ENCODE measurements at places on chromosomes 1 and 21.

- DNase-seq = no peak
Measured at GRCh38 chr1:31891280-31891679, 46.9 kb downstream of the PTP4A2 start.

DNA sequence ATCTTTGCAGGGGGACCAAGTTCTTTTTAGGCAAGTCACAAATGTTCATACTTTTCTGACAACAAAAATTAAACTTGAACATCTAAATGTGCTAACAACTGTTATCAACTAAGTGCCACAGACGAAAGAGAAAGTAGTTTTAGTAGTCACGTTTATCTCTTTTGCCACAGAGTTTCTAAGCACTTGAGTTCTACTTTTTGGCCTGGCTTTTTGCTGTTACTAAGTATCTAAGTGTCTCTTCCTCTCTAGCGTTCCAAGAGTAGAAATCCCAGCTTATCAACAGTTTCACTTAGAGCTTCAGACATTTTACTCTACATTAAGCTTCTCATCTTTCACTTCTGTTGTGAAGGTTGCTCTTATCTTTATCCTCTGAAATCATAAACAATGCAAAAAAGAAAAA is 34.2 kb downstream of the GATAD2B start:
- DNase-seq = no peak

GRCh38 chr1:7511381-7511780 is 259.7 kb upstream of the VAMP3 start:
- no peak for DNase-seq

DNA sequence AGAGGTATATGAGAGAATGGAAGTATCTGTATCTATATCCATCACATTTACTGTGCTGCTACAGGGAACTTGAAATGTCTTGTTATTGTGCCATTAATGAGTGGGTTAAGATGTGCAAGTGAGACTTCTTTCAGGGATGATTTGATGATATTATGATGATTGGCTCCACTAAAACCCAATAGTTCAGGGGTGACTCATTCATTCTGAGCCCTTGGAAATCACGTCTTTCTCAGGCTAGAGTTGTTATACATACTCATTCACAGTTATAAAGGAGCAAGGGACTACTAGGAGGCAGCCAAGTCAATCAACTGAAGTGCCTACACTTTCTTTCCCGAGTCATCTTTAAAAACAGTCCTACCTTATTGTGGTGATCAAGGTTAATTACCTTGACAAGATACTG is 1109.8 kb upstream of the B3GALT2 start:
- no peak for DNase-seq

GRCh38 chr21:43591571-43591970 is 67.7 kb downstream of the HSF2BP start:
- DNase-seq = no peak

GRCh38 chr1:24111262-24111995 is 506 bp downstream of the MYOM3 start:
- no peak for DNase-seq

- no peak for DNase-seq
Measured at GRCh38 chr1:108182959-108183700, 17.0 kb downstream of the SLC25A24 start.

DNA sequence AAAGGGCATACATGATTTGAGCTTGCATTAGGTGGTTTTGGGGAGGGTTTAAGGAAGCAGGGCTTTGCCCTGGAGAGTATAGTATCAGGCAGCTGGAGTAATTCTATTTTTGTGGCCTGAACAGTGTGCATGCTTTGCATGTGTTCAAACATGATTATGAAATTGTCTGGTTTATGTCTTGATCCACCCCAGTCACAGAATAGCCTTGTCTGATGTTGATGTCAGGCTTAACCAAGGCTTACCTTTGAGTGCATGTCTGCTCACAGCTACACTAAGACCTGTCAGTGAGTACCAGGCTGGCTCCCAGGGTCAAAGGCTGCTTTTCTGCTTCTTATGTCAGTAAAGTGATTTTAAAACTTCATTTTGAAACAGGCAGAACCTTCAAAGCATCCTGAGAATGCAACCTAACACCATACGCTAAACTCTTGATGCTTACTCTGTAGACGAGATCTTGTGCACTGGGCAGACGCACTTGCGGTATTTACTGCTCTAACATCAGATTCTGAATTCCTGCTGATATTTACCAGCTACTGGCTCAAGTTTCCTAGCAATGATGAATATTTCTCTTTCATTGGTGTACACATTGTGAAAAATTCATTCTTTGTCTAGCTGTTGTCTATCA is 78.9 kb downstream of the MAP3K21 start:
- DNase-seq = no peak

GRCh38 chr1:228043281-228043848 is 36.6 kb downstream of the WNT3A start:
- DNase-seq = no peak

DNA sequence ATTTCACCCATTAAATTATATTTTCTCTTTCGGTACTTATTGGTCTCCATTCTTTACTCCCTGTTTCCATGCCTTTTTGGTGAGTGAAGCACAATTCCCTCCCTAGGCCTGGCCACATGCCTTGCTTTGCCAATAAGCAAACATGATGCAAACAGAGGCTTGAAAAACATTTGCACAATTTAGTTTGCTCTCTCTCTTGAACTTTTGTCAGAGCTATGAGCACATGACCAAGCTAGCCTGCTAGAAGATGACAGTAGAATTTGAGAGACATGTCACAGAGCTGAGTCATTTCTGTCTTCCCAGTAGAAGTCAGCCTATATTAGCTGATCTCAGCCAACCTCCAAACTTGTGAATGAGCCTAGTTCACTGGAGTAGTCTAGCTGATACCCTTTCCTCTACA is 24.6 kb downstream of the ANGPTL3 start:
- DNase-seq = no peak

- no peak for DNase-seq
Measured at GRCh38 chr21:32359719-32360260, 33.0 kb downstream of the URB1 start.

DNA sequence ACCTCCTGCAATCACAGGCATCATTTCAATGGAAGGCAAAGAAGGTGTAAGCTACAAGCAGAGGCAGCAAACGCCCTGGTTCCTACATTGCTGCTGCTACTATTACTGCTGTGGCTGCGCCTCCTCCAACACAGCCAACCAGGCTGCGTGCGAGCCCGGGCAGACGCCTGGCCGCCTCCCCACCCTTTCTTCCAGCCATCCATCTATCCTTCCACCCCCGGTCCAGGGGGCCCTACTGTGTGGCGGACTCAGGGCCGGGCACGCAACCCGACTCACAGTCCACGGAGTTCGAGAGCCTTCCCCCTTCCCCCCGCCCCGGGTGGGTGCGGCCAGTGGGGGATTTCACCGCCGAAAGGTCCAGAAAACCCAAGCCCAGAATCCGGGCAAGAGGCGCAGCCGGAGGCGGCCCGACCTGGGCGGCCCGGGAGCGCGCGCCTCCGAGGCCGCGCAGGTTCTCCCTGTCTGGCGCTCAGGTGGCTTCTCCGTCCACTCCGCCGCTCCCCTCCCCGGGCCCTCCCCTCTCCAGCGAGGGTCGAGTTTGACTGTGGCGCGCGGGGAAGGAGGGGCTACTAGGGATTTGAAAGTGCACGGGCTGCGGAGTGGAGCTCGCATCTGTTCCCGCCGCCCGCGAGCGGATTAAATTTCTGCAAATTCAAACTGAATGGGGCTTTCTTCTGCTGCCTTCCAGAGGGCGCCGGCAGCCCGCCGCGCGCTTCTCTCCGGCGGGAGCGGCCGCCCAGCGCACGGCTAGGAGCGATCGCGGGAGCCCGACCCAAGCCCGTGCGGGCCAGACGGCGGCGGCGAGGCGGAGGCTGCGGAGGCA is at the start of gene HUNK:
Gene HUNK (plus strand): TSS at position 569 of the 823 bp plus-strand sequence. CDS start 655 bp downstream, outside the sequence.
- no peak for DNase-seq

DNA sequence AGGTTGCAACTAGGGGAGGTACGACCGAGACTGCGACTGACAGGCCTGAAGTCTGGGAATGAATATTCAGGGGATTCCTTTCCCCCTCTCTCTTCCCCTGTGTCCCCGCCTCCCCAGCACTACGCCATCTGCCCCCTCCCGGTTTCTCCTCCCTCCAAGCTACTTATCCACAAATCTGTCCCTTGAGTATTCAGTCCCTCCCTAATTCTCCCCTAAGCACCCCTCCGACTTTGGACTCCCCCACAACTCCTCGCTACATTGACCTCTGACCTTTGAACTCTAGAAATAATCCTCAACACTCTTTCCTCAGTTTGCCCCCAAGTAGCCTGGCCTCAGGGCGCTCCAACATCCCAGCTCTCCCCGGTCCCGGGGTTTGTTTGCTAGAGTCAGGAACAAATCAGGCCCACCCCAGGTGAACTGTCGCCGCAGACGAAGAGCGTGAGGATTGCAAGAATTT is 393 bp downstream of the LYSMD1 start:
- DNase-seq = no peak

DNA sequence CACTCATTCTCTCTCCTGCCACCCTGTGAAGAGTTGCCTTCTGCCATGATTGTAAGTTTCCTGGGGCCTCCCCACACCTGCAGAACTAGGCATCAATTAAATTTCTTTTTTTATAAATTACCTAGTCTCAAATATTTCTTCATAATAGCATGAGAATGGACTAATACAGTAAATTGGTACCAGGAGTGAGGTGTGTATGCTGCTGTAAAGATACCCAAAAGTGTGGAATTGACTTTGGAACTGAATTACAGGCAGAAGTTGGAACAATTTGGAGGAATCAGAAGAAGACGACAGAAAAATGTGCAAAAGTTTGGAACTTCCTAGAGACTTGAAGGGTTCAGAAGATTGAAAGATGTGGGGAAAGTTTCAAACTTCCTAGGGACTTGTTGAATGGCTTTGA is 308.1 kb upstream of the TMPRSS15 start:
- DNase-seq = no peak

GRCh38 chr1:116850436-116850835 is 59.3 kb upstream of the PTGFRN start:
- DNase-seq = no peak

GRCh38 chr1:56837244-56837939 is 17.2 kb upstream of the C8A start:
- DNase-seq = no peak

DNA sequence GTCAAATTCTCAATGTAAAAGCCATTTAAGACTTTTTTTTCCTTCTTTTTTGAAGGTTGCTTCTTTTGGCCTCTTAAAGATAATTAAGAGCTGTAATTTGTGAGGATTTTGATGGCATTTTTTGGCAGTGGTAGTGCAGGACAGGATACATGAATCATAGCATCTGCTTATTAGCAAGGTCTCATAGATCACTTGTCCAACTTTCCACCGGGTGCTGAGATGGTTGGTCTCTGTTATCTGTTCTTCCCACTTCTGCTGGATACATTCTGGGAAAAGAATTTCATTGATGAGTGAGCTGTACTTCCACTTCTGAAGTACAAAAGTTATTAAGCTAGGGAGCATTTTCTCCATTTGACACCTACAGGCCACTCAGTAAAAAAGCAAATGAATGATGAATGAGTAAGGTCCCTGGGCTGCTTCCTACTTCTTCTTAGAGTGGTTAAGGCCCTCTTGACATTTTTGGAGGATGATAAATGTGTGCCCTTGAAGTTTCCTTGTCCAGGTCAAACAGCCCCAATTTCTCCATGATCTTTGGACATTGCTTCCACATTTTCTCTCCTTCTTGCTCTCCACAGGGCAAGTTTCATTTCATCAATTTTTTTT is 100.6 kb downstream of the ROR1 start:
- no peak for DNase-seq

DNA sequence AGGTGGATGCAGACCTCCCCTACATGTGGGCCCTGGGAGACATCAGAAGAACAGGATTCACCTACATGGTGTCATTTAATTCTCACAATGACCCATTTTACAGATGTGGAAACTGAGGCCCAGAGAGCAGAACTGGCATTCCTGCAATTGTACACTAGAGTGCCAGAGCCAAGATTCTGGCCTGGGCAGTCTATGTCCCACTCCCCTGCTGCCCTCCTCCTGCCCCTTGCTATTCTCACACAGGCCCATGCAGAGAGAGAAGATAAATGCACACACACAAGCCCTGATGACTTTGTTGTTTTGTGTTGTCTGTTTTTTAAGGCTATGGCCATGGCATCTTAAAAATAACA is 64.2 kb downstream of the EPHB2 start:
- no peak for DNase-seq

DNA sequence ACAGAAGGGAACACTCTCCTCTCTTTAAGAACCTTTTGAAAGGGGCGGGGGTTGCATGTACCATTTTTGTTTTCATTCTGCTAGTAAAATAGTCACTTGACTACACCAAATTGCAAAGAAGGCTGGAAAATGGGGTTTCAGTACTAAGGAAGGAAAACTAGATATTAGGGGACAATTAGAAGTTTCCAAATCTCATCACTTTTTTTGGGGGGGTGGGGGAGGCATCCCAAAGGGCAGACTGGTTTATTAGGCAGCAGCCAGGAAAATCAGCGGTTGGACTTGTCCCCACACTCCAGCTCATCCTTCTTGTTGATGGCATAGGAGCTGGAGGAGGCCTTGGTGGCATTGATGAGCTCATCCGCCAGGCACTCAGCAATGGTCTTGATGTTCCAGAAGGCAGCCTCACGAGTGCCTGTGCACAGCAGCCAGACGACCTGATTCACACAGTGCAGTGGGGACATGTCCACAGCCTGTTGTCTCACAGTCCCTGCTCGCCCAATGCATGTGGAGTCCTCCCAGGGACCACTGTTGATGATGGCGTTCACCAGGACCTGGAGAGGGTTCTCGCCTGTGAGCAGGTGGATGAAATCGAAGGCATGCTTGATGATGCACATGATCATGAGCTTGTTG is 1.7 kb upstream of the TMEM50B start:
- DNase-seq = no peak

GRCh38 chr1:112558634-112559033 is 49.9 kb downstream of the WNT2B start:
- DNase-seq = no peak

DNA sequence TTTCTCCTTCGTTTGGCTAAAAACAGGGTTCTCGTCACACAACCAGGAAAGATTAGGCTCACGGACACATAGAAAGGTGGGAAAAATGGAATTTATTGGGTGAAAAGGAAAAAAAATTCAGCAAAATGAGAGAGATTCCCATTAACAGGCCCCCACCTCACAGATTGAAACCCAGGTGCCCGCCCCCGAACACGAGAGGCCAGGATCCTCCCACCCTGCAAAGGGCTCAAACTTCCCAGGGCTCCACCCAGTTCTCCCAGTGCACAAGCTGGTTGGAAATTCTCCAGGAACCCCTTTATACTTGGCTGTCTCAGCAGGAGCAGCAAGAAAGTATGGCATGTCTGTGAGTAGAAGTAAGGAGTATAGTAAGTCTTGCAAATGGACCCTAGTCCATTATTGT is 499.7 kb downstream of the RWDD3 start:
- no peak for DNase-seq

GRCh38 chr1:59057211-59057694 is 239.6 kb upstream of the FGGY start:
- no peak for DNase-seq

- DNase-seq = no peak
Measured at GRCh38 chr21:45049714-45050344, 24.6 kb upstream of the ADARB1 start.

- no peak for DNase-seq
Measured at GRCh38 chr1:91450260-91450659, 45.6 kb upstream of the HFM1 start.
